ENCODE measurements at places on chromosomes 6 and 20.

GRCh38 chr20:58717278-58718091 lies 24.9 kb downstream of the NPEPL1 start:
- DNase-seq = no peak

GRCh38 chr20:4326195-4327065 lies 311.1 kb upstream of the RNF24 start:
- DNase-seq = no peak

GRCh38 chr6:31423550-31423949 lies 20.2 kb downstream of the MICA start:
- DNase-seq = no peak

GRCh38 chr20:34268851-34269636 lies 27.8 kb downstream of the ASIP start:
- DNase-seq = no peak

DNA sequence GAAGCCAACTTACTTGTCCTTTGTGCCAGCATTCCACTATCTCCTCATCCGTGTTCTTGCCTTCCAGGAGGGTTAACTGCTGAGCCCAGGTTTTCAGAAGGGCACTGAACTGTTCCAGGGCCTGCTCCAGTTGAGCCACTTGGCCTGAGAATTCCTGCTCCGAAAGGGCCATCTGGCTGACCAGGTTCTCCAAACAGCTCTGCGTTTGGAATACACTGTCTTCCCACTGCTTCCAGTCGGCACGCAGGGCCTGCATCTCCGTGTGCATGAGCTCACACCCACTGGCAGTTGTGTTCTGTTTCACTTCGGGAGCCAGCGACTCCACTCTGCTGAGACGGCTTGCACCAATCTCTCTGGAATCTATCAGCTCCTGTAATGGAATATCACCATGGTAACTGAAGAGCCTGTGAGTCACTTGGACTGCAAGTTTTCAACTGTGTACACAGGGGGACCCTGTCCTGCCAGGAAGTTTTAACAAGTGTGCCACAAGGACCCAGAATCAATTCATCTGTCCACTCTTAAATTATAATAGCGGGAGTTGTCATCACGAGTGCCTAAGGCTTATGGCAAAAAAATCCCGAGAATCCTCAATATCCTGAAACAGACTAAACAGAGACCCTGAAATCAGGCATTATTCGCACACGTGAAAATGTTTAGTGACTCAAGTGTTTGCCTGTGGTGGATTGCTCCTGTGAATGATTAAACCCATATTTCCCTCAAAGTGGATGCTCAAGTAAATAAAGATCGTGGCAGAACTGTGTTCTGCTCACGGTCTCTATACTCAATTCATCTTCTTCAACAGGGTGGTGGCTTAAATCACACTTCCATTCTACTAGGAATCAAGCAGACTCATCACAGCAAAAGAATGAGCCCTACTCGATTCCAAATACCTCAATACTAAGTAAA lies 255.9 kb downstream of the SYNE1 start:
- DNase-seq = no peak

DNA sequence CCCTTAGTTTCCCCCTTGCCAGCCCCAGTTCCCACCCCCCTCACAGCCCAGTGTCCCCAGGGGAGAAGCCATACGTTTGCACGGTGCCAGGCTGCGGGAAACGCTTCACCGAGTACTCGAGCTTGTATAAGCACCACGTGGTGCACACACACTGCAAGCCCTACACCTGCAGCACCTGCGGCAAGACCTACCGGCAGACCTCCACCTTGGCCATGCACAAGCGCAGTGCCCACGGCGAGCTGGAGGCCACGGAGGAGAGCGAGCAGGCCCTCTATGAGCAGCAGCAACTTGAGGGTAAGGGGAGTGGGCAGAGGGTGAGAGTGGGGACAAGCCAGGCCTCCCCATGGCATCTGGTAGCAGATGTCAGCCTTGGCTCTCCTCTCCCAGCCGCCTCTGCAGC lies 5.1 kb upstream of the DEF6 start:
- DNase-seq = no peak

DNA sequence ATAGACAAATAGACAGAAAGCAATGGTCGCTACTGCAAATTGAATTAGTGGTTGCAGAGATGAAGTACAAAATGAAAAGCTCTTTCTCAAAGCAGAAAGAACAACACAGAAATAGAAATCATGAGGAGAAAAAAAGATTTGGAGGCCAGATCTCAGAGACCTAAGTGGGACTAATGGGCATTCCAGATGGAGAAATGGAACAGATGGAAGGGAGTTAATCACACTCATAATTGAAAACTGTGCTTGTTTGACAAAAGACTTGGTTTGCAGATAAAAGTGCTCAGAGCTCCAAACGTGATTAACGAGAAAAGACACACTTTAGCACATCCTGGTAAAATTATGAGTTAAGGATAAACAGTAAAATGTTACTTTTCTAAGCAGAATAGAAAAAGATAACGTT lies 58.1 kb upstream of the SNRPB2 start:
- no peak for DNase-seq

All from stimulated activated CD4-positive, alpha-beta T cell treated with anti-CD3 and anti-CD28 coated beads, TNF-alpha, amount 100 ng/mL, for 48 hours (primary cell).